ENCODE measurements at places on chromosomes 4 and X. TPM values are rescaled to one million over a fixed set of nuclear protein-coding genes. Genes with fewer than 3 reads are reported as not detected.
A peak's percentile ranks its signal among the peaks of the same experiment; 100 is the strongest.

The SLC4A4 gene
- 0.12 TPM for total RNA-seq

The SMIM10 gene
- 1.5 TPM for total RNA-seq

The NUP54 gene
- 72.8 TPM for total RNA-seq

The CTAG1A gene
- not detected for total RNA-seq

The SCRG1 gene
- not detected for total RNA-seq

The CPE gene
- total RNA-seq = not detected

The MAGEA11 gene
- not detected for total RNA-seq

The TIGD2 gene
- total RNA-seq = 0.61 TPM

The SLC10A3 gene
- 15.6 TPM for total RNA-seq

The FAM13A gene
- 2.2 TPM for total RNA-seq

The SPACA5 gene
- not detected for total RNA-seq

The PI4K2B gene
- 34.5 TPM for total RNA-seq

GRCh38 chrX:10450229-10450958, 170.0 kb downstream of the MID1 start:
- no peak for DNase-seq

GRCh38 chrX:105274091-105274490, 53.6 kb upstream of the TEX13A start:
- no peak for DNase-seq

GRCh38 chr4:42995343-42995944, 102.9 kb downstream of the GRXCR1 start:
- no peak for DNase-seq

DNA sequence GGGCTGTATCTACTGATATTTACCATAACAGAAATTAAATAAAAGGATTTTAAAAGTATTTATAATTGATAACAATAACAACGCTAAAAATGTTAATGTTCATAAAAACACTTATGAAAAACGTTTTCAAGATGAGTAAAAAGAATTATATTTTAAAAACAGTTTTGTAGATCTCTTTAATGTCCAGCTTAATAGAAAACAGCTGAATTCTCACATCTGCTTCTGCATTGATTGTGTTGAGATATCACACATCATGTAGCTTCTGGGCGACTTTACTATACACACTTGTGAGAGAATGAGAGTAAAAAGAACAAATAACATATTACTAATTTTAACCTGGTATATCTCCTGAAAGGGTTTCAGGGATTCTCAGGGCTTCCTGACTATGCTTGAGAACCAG, 83.6 kb downstream of the NCAPG start:
- DNase-seq = no peak

GRCh38 chrX:30741545-30741944, 88.3 kb downstream of the GK start:
- DNase-seq = no peak

- DNase-seq = no peak
These were observed 63.1 kb downstream of the NSUN7 start for GRCh38 chr4:40812856-40813255.

DNA sequence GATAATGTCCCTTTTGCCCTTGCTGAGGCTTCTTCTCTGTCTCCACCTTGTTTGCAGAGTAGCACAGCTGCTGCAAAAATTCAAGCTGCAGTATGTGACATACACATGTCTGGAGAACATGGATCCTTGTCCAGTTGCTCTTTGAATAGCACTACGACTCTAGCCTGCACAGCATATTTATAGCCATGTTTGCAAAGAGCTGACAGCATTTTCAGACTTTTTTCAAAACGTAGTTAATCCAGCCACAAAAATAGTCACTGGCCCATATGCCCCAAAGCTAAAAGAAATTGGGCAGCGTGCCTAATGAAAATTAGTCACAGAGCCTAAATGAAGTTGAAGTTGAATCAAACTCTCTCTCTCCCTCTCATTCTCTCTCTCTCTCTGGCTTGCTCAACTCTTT, 17.5 kb downstream of the SLC16A2 start:
- DNase-seq = no peak

GRCh38 chr4:81667539-81667938, 195.8 kb upstream of the RASGEF1B start:
- no peak for DNase-seq

DNA sequence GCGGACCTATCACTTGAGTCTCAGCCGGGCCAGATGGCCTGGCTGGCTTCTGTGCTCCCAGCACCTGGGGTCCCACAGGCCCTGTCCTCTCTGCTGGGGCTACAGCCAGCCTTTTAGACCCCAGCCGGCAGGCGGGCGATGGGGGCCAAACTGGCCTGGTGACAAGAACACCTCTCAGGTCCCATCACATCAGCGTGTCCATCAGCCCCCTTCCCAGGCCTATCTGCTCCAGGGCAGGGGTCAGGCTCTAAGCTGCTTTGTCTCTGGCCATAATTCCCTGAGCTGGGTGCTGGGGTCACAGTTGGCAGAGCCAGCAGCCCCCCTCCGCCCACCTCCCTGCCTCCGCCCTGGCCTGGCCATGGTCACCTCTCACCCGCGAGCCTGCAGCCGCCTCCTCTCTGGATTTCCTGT, 77.7 kb downstream of the PPP2R2C start:
- DNase-seq = no peak

GRCh38 chr4:80438016-80438415, 102.5 kb downstream of the CFAP299 start:
- no peak for DNase-seq

GRCh38 chrX:7235071-7235470, 87.1 kb upstream of the PUDP start:
- DNase-seq = no peak

DNA sequence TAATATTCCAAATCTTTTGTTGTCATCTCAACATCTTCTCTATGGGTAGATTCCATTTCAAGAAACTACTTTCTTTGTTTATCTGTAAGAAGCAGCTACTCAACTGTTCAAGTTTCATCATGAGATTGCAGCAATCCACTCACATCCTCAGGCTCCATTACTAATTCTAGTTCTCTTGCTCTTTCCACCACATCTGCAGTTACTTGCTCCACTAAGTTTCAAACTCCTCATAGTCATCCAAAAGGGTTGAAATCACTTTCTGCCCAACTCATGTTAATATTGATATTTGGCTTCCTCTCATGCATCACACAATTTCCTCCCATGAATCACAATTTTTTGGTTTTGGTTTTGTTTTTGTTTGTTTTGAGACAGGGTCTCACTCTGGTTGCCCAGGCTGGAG, 35.7 kb downstream of the ADH5 start:
- no peak for DNase-seq

DNA sequence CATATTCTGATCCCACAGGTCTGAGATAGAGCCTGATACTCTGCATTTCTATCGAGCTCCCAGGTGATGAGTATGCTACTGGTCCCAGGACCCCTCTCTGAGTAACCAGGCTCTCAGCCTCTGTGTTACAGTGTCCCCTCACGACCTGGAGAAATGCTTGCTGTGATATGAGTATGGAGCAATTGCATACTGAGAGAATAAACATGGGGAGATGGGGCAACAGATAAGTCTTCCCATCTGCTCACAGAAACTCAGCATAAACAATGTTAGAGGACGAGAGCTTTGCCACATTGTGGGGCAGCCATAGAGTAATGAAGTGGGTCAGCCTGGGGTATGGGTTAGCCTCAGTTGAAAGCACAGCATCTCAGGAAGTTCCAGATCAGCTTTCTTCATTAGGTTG, 82.6 kb upstream of the HS3ST1 start:
- DNase-seq = no peak

GRCh38 chr4:40238700-40239548, 42.1 kb downstream of the RHOH start:
- peak; percentile 62 for DNase-seq

- DNase-seq = no peak
These were observed 331.0 kb downstream of the HS3ST1 start for GRCh38 chr4:11097725-11098124.

DNA sequence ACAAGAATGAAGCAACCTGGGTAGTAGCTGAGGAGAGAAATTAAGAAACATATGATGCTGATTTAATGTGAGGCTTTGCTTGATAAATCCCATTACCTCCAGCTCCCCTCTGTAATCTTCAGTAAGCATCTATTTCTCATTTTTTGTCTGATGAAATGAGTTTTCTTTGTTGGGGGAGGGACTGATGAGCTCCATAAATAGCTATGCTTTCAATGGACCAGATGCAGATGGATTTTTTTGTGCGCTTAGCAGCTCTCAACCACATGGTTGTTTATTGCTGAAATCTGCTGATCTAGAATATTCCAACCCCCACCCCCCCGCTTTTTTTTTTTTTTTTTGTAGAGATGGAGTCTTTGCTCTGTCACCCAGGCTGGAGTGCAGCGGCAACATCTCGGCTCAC, 1082.0 kb downstream of the RAPGEF2 start:
- no peak for DNase-seq

- no peak for DNase-seq
These were observed 30.5 kb upstream of the PRKX start for GRCh38 chrX:3743801-3744439.

GRCh38 chr4:3324093-3324815, 31.4 kb downstream of the RGS12 start:
- no peak for DNase-seq

- DNase-seq = no peak
These were observed 201.0 kb downstream of the FBXW7 start for GRCh38 chr4:152334931-152335330.

DNA sequence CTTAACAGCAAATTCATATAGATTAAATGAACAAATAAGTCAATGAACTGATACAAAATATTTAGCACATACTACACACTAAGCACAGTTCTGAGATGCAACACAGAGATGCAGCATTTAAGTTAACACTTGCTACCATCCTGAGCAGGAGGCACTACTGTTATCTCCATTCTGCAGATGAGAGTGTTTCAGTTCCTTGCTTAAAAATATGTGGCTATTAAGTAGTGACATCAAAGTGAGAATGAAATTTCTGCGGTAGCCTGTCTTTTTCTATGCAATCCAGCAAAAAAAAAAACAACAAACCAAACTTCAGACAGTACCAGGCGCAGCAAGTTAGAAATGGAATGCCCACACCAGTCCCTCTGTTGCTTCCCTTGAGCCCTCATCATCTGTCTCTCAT, 90.8 kb downstream of the SHISA3 start:
- DNase-seq = no peak

- DNase-seq = no peak
These were observed 32.2 kb downstream of the RNF212 start for GRCh38 chr4:1080961-1081688.

DNA sequence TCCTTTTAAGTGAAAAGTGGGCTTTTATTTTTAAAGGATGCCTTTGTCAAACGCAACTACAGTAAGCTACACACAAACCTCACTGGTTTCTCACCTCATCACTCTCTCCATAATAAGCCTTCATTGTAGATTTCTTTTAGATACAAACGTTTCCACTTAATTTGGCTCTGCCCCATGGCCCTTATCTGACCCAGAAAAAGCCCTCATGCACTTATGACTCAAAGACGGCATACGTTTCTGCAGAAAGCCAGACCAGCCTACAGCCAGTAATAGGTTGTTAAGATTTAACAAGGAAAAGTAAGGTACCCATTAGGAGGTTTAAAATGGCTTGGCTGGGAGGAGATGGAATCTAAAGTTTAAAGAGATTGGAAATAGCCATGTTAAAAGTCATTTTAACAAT, 914.6 kb upstream of the INTU start:
- DNase-seq = no peak

DNA sequence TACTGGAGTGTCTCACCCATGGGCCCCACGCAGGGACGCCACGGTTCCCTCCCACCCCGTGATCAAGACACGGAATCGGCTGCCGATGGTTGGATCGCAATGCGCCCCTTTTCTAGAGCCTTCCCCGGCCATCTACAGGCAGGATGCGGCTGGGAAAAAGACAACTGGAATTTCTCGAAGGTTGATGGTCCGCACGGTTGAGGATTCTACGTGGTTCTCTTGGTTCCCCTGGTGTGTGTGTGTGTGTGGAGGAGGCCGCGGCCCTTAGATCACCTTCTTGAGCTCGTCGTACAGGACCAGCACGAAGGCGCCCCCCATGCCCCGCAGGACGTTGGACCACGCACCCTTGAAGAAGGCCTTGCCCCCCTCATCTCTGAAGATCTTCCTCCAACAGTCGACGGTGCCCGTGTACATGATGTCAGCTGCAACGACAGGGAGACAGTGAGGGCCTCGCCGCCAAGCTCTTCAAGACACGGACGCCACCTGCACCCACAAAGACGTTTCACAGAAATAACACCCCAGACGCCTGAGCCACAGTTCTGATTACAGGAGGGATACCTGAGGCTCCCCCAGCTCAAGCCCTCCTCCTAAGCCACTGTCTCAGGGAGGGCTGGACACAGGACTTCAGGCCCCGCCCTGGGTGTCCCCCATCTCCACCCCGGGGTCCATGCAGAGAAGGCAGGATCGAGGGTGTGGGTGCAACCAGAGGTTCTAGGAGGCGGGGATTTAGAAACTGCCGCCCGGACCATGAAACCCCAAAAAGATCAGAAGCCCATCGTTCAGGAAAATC, 5.4 kb downstream of the SLC25A6 start:
- no peak for DNase-seq

DNA sequence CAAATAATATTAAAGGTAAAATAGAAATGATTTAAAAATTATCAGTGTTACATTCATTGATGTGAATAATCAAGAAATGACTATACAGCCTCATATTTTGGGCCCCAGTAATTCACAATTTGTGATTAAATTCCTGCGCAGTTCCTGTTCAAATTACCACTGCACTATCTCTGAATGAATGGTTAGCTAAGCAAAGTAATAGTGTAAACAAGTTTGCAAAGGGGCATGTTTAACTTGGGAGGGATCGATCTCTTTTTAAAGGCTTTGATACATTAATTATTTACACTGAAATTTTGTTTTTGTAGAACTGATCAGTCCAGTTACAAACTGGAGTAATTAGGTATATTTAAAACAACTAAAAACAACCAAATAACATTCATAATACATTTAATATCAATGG, 784.4 kb downstream of the RPA4 start:
- DNase-seq = no peak

DNA sequence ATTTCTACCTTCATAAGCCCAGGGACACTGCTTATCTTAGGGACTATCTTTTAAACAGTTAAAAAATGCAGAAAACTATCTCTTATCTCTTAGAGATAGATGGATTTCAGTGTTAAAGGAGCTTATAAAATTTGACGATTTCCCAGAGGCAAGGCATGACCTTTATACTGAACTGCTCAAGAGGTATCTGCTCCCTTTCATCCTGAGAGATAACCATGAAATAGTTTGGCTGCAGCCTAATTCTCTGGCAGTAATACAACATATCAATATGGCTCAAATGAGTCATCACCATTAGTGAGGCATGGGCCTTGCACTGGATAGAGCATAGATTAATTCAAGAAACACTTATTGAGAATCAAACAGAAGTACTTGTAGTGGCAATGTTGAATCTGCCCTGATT, 348.2 kb upstream of the GRIA3 start:
- no peak for DNase-seq

- DNase-seq = peak; percentile 84
These were observed 1.5 kb downstream of the SASH3 start for GRCh38 chrX:129781134-129781672.
